ENCODE measurements at places on chromosomes 5 and 9.

- peak; percentile 50 for DNase-seq
Measured at GRCh38 chr9:84271531-84271900, 69.0 kb downstream of the SLC28A3 start.

- DNase-seq = no peak
Measured at GRCh38 chr9:126443144-126443543, 116.5 kb downstream of the MVB12B start.

DNA sequence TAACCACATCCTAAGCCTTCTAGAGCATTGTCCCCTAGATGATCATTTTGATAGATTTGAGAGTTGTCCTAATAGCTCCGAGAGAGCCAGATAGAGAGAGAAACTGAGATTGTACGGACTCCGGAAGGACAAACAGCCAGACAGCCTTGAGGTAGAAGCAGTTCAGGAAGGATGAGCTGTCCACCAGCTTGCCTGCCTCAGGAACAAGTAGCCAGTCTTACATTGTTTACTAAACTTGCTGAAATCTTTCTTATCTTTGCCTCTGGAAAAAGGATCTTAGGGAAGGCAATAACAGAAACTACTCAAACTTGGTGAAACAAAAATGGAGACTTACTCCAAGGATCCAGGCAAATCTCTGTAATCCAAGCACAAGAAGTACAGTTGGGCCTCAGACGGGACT is 39.0 kb upstream of the SAP30L start:
- no peak for DNase-seq

- no peak for DNase-seq
Measured at GRCh38 chr9:129694243-129694646, 28.8 kb downstream of the PRRX2 start.

- no peak for DNase-seq
Measured at GRCh38 chr5:72949481-72949880, 6.4 kb upstream of the FCHO2 start.

DNA sequence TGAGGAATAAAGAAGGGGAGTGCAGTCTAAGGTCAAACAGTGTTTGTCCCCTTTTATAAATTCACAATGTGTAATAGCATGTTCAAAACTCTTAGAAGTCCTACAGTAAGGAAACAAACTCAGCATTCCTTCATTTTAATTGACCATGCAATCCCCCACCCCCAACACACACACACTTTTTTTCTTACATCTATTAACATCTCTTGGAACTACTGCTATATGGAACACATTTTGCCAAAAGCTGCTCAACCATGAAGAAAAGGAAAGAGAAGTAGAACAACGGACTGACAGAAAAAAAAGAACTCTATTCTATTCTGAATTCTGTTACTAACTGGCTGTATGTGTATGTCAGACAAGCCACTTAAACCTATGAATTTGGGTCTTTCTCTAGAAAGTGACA is 2.8 kb upstream of the CTNNAL1 start:
- DNase-seq = no peak

GRCh38 chr9:36112516-36112915 is 24.0 kb upstream of the GLIPR2 start:
- DNase-seq = no peak

DNA sequence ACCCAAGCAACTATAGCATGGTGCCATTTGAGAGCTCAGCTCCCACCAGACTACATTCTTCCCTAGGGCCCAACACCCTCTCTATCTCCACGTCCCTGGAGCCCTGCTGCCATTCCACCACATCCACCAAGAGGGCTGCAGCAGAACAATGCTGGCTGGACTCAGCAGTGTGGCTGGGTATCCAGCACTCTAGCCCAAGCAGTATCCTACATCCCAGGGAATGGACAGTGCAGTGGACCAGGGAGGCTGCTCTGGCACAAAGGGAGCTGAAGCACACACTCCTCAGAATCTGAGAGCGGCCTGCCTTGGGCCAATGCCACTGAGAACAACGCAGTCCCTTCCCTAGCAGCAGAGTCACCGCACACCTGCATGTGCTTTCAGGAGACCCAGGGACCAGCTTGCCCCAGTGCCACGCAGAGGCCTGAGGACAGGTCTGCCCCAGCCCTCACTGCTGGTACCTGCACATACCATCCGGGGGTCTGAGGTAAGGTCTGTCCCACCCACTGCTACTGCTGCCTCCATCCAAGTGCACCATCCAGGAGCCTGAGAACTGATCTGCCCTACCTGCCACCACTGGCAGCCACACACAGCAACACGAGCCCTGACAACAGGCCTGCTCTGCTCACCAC is 95.9 kb downstream of the ZDHHC21 start:
- DNase-seq = no peak

- no peak for DNase-seq
Measured at GRCh38 chr5:52709167-52709925, 78.4 kb upstream of the ITGA1 start.

DNA sequence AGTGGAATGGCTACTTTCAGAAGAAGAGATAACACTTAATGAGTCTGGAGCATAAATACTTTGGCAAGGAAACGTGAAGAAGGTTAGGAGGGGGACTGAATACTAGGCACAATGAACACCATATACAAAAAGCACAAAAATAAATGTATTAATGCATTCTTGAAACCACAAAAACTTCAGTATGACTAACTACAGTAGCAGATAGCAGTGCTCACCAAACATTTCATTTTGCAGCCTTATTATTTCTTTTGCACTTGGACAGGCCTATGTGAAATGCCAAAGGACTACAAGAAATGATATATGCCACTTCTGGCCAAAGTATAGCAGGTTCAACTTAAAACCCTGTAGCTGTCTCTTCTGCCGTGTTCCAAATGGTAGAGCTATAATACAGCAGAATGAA is 26.3 kb downstream of the UBQLN1 start:
- DNase-seq = no peak

DNA sequence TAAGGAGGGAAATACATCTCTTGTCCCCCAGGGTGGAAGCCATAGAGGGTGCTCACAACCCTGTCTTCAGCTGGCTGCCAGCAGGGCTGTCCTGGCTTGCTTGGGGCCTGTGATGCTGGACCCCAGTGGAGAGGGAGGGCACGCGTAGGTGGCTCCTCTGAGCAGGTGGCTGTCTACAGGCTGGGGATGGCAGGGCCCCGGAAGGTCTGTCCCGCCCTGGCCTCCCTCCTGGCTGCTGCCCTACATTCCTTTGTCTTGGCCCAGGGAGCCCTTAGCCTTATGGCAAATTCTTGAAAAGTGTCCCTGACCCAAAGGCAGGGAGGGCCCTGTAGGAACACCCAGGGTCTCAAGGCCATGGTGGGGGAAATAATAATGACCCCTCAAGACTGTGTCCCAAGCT is 224.4 kb downstream of the HSPA4 start:
- no peak for DNase-seq

GRCh38 chr5:123429221-123429954 is 6.2 kb upstream of the CEP120 start:
- DNase-seq = no peak

DNA sequence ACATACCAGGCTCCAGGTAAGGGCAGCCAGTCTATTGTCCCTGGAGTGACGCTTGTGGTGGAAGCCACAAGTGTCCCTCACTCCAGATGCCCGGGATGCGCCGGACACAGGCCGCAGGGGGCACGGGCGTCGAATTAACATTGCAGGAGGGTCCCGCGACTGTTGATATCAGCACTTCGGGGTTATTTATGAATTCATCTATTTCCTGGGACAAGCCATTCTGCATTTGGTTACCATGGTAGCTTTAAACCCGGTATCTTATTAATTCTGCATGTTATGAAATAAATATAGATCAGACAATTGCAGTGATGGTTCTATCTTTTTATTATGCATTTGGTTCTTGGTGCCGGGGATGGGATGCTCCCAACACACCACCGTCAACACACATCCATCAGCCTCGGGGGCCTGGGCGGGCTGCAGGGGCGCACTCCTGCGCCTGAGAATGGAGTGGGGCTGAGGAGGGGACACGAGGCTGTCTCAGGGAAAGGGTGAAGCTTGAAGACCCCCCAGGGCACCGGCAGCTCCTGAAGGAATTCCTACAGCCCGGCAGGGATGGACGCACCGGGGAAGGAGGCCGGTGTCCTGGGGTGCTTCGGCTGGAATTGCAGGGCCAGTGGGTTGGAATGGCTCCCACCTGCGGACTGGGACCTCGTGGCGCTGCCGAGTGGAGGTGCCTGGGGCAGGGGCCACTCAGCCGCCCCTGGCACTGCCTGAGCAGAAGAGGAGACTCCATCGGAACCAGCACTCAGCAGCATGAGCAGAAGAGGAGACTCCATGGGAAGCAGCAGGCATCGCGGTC is 17.7 kb upstream of the TMEM250 start:
- no peak for DNase-seq

GRCh38 chr9:108476574-108476973 is 379.2 kb downstream of the ACTL7B start:
- DNase-seq = no peak

DNA sequence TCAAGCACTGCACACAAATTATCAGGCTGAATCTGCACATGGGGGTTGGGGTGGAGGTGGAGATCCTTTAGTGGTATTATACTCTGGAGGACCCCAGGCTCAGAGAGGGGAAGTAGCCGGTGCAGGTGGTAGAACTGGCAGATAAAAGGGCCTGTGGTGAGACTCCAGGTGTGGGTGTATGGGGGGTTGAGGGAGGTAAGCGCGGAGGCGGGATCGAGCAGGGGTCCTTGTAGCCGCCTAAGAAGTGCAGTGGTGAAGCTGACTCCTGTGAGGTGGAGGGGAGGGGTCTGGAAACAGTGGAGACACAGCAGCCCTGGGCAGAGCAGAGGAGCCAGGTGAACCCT is 841 bp downstream of the ACSL6 start:
- DNase-seq = no peak

- DNase-seq = no peak
Measured at GRCh38 chr9:10008101-10008799, 604.6 kb downstream of the PTPRD start.

GRCh38 chr9:92496396-92497176 is 14.3 kb upstream of the ASPN start:
- no peak for DNase-seq

GRCh38 chr9:112443200-112443599 is 43.4 kb upstream of the KIAA1958 start:
- DNase-seq = no peak

- no peak for DNase-seq
Measured at GRCh38 chr9:113973226-113973625, 97.1 kb downstream of the ZNF618 start.

GRCh38 chr9:107388890-107389289 is 100.7 kb downstream of the KLF4 start:
- no peak for DNase-seq

DNA sequence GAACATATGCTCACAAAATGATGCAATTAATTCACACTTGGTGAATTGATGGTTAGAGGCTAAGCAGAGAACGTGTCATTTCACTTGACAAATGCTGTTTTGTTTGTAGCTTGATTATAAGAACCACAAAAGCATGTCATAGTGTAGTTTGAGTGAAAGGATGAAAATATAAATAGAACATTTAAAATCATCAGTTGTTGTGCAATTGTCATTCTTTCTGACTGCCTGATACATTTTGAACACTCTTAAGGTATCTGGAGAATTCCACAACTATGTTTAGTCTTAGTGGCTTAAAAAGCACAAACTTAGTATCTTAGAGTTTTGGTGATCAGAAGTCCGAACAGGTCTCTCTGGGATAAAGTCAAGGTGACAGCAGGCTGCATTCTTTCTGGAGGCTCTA is 129.4 kb downstream of the BASP1 start:
- no peak for DNase-seq

- no peak for DNase-seq
Measured at GRCh38 chr5:37816883-37817282, 23.0 kb downstream of the GDNF start.

DNA sequence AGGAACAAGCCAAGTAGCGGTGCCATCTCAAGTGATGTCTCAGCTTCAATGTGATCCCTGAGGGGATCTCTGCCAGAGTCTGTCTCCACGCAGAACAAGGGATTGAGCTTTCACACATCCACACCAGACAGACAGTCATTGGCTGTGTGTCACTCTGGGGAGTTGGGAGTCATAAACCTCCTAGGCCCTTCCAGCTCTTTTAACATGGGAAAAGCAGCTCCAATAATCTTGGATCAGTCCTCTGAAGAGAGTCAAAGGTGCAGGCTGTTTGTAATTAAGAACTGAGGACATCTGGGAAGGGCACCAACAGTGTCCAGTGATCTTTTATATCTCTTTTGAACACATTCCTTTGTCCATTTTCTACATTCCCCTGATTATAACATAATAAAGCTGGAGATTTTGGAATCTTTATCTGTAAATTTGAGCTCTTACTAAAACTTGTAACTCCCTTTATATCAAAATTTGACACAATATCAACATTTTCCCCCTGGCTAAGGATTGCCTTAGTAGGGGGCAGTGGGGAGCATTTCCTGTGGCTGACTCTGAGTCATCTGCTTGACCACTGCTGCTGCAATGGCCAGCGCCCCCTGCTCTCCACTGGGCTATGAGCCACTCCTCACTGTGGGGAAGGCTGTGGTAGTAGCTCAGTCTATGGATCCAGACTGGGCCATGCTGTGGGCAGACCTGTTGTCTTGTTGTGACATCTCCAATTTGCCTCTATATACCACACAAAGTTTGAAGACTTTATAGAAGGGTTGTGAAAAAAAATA is 284.4 kb downstream of the OSTF1 start:
- no peak for DNase-seq

GRCh38 chr9:129990269-129991010 is 52.5 kb downstream of the FNBP1 start:
- no peak for DNase-seq

DNA sequence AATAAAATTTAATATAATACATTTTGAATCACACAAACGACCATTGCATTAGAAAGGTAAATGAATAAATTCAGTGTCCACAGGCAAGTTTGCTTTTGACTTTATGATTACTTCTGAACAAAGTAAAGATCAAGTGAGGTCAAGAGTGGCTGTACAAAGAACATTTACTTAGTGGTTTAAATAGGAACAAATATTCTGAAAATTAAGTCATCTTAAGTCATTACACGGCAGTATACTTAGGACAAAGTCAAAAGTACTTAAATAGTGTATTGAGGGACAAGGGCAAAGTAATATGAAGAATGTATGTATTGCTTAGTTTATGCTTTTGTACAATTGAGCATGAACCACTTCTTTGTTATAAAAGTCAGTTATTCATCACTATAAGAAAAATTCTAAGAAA is 1511.2 kb upstream of the CDH9 start:
- DNase-seq = no peak

DNA sequence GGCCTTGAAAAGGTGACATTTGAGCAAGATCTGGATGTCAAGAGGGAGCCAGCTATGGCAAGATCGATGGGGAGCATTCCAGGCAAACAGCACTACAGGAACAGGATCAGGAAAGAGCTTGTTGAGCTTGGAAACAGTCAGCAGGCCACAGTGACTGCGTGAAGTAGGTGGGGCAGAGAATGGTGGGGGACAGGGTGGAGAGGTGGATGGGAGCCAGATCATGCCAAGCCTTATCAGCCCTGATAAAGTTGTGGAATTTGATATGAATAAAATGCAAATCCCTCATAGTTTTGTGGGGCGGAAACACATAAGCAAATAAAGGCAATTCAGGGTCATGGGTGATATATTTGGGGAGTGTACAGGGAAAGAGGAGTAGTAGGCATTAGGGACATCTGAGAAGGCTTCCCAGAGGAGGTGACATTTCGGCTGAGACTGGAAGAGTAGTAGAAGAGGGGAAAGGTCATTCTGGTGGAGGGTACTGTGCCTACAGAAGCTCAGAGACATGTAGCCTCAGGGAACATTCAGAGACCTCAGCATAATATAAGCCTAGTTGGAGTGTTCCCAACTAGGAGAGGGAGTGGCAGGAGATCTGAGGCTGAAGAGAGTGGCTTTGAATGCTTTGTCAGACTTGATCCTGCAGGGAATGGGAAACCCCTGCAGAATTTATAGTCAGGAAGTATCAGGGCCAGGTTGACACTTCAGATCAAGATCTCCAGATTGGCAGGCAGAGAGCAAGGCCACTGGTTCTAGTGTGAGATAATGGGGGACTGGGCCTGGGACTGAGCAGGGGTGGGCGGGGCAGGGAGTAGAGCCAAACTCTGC is 9.7 kb upstream of the CYSTM1 start:
- no peak for DNase-seq

Data from activated T-cell treated with anti-CD3 and anti-CD28 coated beads for 48 hours (primary cell).